ENCODE measurements at places on chromosomes 5 and 9.
A peak's percentile ranks its signal among the peaks of the same experiment; 100 is the strongest.

DNA sequence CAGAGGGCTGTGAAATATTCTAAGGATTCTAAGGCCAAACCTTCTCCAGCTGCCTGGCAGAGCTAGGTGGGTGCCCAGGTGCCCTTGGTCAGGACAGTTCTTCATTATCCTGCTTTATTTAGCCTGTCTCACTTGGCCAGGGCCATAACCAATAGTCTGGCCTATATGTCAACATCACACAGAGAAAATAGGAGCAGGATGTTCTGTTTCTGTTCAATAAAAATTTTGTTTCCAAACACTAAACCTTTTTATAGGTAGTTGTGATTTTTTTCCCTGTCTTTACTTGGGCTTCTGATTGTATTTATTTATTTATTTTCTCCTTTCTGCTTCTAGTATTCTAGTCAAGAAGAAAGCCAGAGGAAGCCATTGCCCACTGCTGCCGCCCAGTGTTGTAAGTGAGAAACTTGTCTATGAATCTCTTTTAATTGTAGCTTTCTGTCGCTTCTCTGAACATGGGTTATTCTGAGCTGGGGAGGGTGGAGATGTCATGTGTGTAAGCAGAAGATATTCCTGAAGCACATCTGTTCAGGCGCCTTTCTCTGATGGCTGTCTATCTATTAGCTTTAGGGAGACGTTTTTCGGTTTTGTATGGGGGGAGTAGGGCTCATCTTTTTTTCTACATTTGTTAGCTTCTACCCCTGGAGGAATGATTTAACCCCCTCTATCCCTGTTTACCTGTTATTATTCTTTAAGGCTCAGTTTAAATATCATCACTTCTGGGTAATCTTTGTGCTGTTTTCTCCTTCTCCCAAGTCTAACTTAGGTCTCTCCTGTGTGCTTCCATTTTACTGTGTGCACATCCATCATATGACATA, 97.1 kb downstream of the UNC13B start:
- peak; percentile 56 for DNase-seq

- DNase-seq = no peak
Observed at GRCh38 chr5:85278193-85278592, 893.5 kb upstream of the EDIL3 start.

DNA sequence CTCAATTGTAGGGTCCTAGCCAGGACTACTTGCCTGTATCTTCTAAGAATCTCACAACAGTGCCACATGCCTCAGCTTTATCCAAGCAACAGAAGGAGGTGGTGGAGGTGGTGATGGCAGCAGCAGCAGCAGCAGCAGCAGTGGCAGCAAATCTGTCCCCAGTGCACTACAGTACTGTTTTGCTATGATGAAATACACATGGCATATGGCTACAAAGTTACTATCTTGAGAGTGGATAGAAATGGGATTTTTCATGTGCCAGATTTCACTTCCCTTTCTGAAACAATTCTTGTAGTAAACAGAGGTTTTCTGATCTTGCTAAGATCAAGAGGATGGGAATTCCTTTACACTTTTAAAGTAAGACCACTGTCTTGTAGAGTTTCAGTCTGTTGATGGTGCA, 8.1 kb upstream of the CYSTM1 start:
- no peak for DNase-seq

DNA sequence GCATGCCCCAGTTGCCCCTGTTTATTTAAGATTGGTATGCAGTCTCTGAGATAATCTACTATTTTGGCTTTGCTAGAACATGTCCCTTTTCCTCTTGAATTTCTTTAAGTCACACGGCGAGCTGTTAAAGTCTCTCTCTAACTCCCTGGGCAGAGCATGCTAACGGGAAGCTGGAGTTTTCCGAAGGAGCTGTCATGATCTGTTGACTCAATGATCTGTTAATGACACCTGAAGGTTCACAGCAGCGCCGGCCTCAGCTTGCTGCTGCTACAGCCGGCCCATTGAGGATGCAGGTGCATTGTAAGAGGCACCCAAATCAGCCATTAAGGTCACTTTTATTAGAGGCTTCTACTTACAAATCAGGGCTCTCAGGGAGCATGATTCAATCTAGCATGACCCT, 1203.4 kb downstream of the MAT2B start:
- no peak for DNase-seq

GRCh38 chr9:13684656-13685055, 405.2 kb upstream of the MPDZ start:
- DNase-seq = no peak

DNA sequence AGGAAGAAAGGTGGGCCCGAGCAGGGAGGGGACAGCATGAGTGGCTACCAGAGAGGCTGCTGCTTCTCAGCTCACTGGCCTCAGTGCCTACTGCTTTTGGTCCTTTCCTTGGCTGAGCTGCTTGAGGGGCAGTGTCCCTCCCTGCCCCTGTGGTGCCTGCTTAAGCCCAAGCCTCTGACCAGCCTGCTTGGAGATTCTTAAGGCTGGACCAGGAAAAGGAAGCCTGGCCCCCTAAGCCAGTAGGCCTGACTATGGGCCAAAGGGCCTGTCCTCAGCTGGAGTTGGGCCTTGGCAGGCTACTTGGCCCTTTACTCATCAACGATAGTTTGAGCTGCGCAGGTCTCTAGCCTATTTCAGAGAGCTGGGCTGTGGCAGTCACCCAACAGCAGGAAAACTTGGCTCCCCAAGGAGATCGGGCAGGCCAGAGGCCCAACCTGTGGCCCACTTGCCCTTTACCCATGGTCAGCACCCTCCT, 24.9 kb downstream of the TCF7 start:
- no peak for DNase-seq

GRCh38 chr9:83526901-83527300, 11.3 kb downstream of the FRMD3 start:
- no peak for DNase-seq

GRCh38 chr9:27491154-27491553, 32.9 kb upstream of the IFNK start:
- no peak for DNase-seq

DNA sequence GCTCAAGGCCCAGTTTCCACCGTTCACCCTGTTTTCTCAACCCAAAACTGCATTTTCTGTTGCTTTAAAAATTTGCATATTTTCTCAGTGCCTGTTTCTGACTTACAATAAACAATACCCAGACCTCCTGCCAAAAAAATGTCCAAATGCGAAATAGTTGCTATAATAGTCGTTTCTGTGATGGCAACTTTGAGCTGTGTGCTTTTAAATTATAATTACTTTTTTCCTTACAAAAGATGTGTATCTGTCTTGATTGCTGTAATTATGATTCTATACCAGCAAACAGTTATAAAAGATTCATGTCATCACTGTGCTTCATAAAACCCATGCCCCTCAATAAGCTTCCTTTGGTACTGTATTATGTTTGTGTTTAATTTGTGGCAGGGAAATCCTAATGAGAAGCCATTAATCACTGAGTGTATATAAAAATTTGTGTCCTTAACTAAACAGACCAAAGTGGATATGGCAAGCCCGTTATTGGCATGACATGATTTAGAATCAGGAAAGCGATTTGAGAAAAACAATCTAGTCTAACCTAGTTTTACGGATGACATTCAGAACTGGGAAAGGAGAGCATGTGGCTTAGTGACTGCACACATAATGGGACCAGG, 5.4 kb upstream of the SLC1A3 start:
- no peak for DNase-seq

DNA sequence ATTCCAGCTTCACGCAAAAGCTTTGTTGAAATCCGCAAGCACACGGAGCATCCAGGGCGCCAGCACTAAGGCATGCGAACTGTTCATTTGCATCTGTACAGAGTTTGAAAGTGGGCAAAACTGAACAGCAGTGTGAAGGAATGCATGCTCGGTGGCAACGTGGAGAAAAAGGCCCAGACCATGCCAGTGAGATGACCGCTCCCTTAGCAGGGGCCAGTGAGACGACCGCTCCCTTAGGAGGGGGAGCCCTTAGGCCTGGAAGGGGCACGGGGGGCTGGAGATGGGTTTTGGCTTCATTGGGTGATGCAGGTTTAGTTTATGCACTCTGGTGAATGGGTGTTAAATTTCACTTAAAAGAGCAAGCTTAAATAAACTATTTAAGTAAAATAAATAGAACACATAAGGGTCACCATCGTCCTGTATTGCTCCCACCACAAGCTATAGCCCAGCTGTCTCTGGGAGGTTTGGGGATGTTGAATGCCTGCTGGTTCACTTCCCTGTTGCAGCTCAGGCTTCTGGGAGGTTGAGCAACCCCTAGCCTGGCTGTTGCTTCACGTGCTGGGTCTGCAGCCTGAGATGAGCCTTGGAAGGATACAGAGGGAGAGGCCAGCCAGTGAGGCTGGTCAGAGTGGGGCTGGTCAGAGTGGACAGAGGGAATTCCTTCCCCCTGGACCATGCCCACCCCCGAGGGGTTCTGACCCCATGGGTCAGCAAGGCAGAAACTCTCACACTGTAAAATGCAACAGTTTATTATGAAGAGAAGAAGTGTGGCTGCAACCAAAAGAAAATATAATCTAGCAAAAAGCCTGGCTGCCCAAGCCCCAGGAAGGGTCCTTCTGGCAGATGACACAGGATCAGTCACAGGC, 4.6 kb upstream of the FCN1 start:
- no peak for DNase-seq

- DNase-seq = no peak
Observed at GRCh38 chr9:2934883-2935282, 91.0 kb upstream of the PUM3 start.

- no peak for DNase-seq
Observed at GRCh38 chr5:88276378-88276777, 7.7 kb upstream of the TMEM161B start.

- DNase-seq = peak; percentile 12
Observed at GRCh38 chr5:40078898-40079575, 600.7 kb upstream of the PTGER4 start.

- no peak for DNase-seq
Observed at GRCh38 chr5:16464664-16465543, 696 bp downstream of the ZNF622 start.

- no peak for DNase-seq
Observed at GRCh38 chr9:135925496-135926133, 18.3 kb upstream of the CAMSAP1 start.

- DNase-seq = no peak
Observed at GRCh38 chr5:134547579-134547978, 22.1 kb downstream of the JADE2 start.

- DNase-seq = no peak
Observed at GRCh38 chr5:152379331-152379730, 25.7 kb downstream of the NMUR2 start.

DNA sequence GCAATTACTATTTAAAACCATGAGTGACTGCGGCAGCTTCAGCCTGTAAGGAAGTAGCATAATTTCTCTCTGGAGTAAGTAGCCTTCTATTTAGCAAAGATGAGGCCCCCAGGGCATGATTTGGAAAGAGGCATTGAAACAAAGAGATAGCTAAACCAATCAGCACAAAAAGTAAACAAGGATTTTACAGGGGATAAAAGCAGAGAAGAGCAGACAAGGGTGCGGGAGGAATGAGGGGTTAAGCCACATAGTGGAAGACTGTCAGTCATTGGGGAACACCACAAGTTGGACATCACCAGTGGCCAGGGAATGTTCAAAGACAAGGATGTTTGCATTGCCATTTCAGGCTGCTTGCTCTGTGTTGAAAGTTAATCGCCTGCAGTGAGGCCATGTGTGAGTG, 24.0 kb upstream of the C5orf63 start:
- DNase-seq = no peak

DNA sequence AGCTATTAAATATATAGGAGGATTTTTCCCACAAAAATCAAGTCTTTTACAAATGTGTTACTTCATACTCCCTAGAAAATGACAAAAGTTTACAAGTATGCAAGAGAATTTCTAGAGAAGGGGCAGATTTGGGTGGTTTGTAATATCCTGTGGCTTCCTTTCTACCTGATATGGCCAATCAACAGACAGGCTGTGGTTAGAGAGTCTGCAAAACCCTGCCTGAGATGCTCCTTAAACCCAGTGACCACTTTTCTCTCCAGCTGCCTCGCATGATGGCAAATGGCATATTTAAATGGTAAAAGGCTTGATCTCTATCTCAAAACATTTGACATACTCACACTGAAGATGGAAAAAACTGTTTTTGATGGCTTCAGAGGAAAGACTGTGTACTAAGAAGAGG, 550.1 kb upstream of the ZNF462 start:
- no peak for DNase-seq

DNA sequence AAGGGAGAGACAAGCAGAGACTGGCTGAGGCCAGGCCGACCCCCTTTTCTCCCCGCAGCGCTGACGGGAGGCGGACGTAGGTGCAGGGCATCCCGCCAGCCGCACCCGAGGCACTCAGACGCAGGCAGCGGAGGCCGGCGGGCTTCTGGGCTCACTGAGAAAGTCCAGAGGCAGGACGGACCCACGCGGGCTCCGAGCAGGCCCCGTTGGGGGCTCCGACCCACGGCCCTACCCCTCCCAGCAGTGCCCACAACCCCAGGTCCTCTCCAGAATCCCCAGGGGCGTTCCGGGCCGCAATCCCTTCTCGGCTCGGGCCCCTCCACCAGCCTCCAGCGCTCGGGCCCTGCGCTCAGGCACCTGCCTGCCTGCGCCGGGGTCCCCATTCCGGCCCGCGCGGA, 543 bp downstream of the MTMR12 start:
- no peak for DNase-seq

DNA sequence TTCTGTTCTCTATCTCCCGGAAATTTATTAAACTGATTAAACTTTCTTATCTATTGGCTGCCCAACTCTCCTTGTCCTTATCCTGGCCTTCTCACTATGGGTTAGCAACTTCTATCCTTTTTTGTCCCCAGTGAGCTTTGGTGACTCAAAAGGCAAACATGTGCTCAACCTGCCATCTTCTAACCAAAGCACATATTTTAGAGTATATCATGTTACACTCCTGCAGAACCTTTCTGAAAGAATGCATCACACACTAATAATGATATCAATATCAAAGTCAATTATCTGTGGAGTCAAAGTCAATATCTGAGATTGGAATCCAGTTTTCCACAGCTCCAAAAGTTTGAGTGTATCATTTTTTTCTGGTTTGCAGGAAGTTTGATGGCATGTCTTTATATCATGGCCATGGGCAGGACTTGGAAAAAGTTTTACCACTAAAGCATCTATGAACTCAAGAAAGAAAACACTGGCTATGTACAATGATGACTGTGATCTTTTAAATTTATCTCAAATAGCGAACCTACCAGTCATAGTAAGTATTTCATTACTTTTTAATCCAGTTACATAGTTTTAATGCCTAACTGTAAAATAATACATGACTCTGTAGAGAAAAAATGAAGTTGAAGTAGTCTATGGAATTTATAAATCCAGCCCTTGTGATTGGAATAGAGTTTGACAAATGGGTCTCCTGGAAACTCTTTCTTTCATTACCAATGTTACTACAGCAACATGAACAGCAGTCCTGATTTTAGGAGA, 166.8 kb downstream of the DROSHA start:
- no peak for DNase-seq

- no peak for DNase-seq
Observed at GRCh38 chr9:16744394-16744793, 126.1 kb downstream of the BNC2 start.

DNA sequence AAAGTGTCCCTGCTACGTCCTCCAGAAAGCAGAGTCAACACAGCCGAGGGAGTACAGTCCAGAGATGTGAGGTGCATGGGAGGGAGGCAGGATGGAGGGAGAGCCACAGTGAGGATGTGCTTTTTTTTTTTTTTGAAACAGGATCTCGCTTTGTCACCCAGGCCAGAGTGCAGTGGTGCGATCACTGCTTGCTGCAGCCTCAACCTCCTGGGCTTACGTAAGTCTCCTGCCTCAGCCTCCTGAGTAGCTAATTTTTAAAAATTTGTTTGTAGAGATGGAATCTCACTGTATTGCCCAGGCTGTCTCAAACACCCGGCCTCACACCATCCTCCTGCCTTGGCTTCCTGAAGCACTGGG, 33.2 kb upstream of the ALDH1B1 start:
- DNase-seq = no peak

GRCh38 chr9:133906932-133907910, 84.9 kb downstream of the VAV2 start:
- DNase-seq = no peak
